Activated naive CD4-positive, alpha-beta T cell treated with anti-CD3 and anti-CD28 coated beads, Interleukin-2, amount 10 ng/mL, durations not matched to agents 7 days and 5 days (primary cell): ENCODE measurements at places on chromosomes 3 and 15.

GRCh38 chr3:21962456-21962855, 211.4 kb upstream of the ZNF385D start:
- no peak for DNase-seq

DNA sequence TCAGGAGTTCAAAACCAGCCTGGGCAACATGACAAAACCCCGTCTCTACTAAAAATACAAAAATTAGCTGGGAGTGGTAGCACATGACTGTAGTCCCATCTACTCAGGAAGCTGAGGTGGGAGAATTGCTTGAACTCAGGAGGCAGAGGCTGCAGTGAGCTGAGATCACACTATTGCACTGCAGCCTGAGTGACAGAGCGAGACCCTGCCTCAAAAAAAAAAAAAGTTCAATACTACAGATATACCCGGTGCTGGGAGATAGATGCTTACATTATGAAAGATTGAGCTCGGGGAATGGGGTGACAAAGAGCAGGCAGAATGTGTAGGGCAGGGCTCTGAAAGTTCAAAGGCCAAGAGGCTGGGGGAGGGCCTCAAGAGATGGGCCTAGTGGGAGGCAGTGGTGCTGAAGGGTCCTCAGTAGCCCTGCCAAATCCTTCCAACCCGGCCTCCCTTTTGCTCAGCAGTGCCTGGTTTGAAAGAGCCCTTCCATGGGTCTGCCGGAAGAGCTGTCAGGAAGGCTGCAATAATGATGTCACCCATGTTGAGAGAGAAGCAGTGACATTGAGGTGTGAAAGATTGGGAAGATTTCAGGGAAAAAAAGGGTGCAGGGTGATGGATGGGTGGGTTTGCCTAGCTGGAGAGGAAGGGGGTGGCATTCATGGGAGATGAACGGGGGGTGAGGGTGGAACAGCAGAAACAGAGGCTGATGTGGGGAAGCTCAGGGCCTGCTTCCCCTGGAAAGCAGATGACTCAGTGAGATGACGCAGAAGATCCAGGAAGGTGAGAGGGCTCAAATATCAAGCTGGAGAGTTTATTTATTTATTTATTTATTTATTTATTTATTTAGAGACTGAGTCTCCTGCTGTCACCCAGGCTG, 20.0 kb upstream of the IREB2 start:
- no peak for DNase-seq

DNA sequence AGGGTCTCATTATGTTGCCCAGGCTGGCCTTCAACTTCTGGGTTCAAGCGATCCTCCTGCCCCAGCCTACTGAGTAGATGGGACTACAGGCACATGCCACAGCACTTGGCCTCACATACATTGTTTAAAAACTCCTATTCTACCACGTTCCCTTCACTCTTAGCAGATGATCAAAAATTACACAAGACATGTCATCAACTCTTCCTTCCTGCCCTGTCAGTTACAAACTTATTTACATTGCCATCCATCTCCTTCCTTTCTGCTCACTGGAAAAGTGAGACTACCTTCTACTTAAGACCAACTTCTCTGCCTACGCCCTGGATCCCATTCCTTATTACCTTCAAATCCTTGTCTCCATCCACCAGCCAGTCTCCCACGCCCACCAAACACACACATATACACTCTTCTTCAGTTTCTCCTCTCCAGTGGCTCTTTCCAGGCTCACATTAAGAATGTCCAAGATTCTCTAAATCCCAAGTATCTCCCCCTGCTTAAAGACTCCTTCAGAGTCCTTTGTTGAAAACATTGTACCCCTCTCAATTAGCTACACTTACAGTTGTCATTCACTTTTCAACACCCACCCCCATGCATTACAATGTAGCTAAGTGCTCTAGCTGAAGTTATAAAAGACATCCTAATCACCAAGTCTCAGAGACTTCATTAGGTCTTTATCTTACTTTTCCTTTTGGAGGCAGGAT, 4.3 kb downstream of the PEAK1 start:
- DNase-seq = no peak

- DNase-seq = no peak
Observed at GRCh38 chr3:85007195-85008094, 48.7 kb downstream of the CADM2 start.

DNA sequence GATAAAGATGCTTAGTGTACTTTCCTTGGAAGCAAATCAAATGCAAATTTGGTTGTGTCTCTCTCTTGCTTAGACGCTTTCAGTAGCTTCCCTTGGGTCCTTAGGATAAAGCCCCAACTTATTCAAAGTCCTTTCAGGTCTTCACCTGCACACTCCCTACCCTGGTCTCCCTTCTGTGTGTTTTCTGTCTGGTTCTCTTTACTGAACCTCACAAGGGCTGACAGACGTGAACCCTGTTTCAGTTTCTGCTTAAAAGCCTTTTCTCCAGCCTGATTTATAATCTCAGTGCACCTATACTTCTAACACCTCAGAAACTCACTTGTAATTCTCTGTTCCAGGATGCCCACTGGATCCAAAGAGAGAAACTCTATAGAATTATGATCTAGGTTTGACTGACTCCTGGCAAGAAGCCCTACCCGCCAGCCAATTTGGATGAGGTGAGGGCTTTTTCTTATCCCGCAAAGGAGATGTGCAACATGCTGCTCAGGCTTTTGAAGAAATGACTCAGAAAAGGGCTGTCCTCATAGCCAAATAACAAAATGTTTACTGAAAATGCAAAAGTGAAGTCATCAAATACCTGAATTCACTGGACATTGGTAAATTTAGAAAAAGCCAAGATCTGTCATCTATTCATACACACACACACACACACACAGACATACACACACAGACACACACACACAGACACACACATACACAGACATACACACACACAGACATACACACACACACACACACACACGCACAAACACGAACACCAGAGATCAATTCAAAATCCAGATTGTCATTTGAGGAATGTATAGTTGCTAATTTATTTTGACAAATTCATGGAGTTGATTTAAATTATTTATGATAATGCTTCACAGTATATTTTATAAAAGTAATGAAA, 102.4 kb upstream of the EOMES start:
- DNase-seq = no peak
